Left ventricle myocardium inferior (tissue), 1 donor: ENCODE measurements at places on chromosomes 3 and 15. TPM values are rescaled to one million over a fixed set of nuclear protein-coding genes. Genes with fewer than 3 reads are reported as not detected.

DNA sequence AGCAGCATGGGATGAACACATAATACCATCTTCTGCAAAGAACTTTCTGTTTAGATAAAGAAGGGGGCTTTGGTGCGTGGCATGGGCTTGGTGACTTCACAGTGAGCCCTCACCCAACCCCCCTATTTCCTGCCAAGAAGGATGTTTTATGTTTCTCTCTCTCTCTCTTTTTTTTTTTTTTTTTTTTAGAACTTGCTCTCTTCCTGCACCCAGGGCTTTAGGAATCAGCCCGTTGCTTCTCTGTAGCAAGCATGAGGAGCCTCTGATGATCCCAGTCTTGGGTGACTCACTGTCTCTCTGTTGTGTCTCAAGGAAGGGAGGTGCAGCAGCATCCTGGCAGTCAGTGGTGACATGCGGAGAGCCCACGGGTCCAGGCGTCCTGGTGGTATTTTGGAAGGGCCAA is 49.1 kb downstream of the CCK start:
- H3K4me3 ChIP-seq, result no peak overlapping the region
- no peaks in the 10 kb centered on the region for H3K27me3 ChIP-seq
- H3K27ac ChIP-seq, result no peak overlapping the region

GRCh38 chr3:20747741-20748140 is 561.7 kb upstream of the SGO1 start:
- no peaks in the 10 kb centered on the region for H3K27me3 ChIP-seq
- no peak overlapping the region for H3K27ac ChIP-seq
- no peaks in the 10 kb centered on the region for H3K36me3 ChIP-seq
- DNase-seq, result no peak
- H3K4me1 ChIP-seq, result no peaks in the 10 kb centered on the region

RTP1 gene
- total RNA-seq, result not detected

- no peak overlapping the region for H3K4me3 ChIP-seq
- peaks cover 29% of the 10 kb centered on the region for H3K4me1 ChIP-seq
- H3K27ac ChIP-seq, result no peak overlapping the region
- H3K36me3 ChIP-seq, result no peaks in the 10 kb centered on the region
- H3K27me3 ChIP-seq, result no peaks in the 10 kb centered on the region
Measured at GRCh38 chr3:150146991-150147761, 176.5 kb upstream of the PFN2 start.
